Fibroblast of the aortic adventitia (primary cell): ENCODE measurements at places on chromosomes 6 and 20.
A peak's percentile ranks its signal among the peaks of the same experiment; 100 is the strongest.

GRCh38 chr20:23162887-23163286 is 76.8 kb upstream of the CD93 start:
- no peak for DNase-seq

DNA sequence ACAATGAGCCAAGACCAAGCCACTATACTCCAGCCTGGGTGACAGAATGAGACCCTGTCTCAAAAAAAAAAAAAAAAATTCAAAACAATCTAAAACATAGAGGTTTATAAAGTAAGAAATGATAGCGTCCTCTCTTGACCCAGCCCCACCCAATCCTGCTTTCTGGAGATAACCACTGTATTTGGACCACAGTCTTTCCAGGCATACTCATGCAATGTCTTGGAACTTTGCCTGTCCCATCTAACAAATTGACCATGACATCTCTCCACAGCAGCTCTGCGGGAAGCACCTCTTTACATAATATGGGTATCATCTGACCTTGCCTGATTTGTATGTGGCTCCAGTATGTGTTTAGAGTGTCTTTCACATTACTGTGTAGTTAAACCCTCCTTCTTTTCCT is 9.1 kb upstream of the SHLD1 start:
- DNase-seq, result peak; percentile 75

DNA sequence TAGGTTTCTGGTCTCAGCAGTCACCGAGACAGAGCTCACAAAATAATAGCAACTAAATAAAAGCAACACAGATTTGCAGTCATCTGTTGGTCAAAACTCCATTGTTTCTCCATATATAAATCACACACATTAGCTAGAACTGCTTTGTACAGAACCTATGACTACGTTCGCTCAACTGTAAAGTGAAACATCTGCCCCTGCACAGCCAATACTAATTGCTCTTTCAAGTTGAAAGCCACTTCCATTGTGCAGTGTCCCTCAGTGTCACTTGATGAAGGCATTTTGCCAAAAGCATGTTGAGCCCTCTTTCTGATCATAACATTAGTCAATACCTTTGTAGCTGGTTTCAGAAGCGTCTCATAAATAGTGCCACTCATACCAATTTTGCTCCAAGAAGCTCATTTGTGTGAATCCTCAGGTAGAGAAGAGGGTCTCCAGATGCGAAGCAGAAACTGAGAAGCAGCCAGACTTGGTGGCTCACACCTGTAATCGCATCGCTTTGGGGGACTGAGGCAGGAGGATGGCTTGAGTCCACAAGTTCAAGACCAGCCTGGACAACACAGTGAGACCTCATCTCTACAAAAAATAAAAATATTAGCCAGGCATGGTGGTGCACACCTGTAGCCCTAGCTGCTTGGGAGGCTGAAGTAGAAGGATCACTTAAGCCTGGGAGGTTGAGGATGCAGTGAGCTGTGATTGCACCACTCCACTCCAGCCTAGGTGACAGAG is 68.9 kb downstream of the PERP start:
- no peak for DNase-seq

DNA sequence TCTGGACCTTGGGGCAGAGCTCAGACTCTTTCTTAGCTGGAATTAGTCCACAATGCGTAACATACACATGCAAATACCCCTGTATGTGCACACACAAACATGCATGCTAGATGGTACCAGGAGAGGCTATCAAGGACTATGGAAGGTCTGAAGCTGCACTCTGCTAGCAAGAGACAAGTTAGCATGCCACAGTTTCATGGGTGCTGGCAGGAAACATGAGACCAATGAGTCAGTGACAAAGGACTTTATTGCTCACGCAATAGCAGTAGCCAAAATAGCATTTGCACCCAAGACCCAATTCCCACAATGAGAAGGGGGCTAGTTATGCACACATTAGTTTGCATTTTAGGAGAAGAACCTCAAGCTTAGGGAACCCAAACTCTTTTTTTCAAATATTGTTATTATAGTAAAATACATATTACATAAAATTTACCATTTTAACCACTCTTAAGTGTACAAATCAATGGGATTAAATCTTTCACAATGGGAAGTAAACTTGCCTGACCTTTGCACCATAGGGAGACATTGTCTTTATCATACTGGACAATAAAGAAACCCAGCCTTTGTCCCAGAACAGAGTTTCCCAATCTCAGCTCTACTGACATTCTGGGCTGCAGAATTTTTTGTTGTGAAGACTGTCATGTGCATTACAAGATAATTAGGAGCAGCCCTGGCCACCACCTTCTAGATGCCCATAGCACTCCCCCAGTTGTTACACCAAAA is 69.1 kb downstream of the NRSN1 start:
- no peak for DNase-seq

DNA sequence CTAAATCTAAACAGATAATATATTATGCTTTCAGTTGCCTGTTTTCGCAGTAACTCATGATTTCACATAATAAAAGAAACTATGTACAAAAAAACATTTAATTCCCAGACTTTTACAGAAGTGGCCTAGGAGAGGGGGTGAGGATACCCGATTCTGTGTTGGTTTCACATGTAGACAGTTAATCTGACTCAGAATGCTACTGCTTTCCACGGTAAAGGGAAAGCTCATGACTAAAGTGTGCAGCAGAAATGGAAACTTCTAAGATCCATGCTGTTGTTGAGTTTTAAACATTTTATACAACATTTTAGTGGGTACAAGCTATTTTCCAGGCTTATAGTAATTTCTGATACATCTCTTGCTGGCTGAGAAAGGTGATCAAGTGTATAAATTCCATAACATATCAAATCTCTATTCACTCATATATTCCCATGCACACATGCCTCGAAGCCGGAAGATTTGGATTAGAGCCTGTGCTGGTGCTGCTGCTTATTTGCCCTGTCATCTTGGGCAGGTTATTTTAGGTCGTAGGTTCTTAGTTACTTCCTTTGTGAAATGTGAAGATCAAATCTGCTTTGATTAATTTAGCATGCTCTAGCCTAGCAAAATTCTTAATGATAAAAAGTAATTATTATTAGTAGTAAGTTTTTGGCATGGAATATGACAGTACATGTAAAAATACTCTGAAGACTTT is 896.7 kb upstream of the MAP3K7 start:
- DNase-seq, result no peak

- no peak for DNase-seq
Measured at GRCh38 chr6:170186941-170187668, 103.8 kb downstream of the DLL1 start.

- DNase-seq, result no peak
Measured at GRCh38 chr20:51423290-51423667, 119.2 kb downstream of the NFATC2 start.

- no peak for DNase-seq
Measured at GRCh38 chr20:31260326-31260932, 3.0 kb downstream of the DEFB115 start.

- no peak for DNase-seq
Measured at GRCh38 chr20:32681175-32682084, 7.7 kb upstream of the C20orf203 start.

- no peak for DNase-seq
Measured at GRCh38 chr6:151002491-151002935, 137.0 kb downstream of the MTHFD1L start.

DNA sequence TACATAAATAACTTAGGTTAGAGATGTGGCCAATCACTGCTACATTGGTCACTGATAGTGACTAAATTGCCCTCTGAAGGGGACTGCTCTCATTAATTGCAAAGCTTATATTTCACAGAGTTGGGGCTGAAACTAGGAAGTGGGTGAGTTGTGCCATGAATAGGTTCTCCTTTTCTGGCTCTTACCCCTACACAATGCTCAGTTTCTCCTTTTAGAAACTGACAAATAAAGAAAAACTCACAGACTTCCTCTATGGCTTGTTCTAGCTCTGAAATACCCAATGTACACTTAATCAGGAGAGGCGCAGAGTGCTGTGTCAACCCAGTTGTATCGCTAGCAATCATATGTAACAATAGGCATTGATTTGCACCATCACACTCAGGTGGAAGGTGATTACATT is 41.2 kb upstream of the PROKR2 start:
- no peak for DNase-seq

GRCh38 chr20:61436667-61437279 is 184.7 kb downstream of the CDH4 start:
- DNase-seq, result peak; percentile 72

DNA sequence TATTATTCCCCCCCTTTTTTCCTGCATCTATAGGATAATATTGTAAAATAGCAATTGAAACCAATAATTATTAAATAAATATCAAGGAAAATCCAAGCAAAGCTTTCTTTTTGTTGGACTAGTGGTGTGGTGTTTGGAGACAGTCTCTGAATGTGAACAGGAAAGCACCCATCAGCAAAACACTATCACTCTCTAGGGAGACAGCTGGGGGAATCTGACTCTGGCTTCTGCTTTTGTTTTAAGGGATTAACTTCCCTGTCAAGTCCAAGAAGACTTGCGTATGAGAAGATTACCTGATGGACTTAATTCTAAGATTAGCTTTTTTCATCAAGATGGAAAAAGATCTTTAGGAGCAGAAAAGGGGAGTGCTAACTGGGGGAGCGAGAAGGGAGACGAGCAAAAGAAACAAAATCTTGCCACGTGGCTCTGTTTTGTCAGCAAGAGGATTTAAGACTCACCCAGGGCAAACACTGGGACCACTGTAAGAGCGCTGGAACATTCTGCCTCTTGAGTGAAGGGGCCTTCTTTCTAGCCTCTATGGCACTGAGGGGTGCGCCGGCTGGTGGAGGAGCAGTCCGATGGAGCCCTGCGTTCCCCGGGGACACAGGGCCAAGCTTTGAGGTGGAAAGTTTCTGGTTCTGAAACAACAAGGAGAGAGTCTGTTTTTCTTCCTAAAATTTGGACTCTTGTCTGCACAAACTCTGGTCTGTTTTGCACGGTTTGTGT is 570 bp downstream of the TULP4 start:
- no peak for DNase-seq

DNA sequence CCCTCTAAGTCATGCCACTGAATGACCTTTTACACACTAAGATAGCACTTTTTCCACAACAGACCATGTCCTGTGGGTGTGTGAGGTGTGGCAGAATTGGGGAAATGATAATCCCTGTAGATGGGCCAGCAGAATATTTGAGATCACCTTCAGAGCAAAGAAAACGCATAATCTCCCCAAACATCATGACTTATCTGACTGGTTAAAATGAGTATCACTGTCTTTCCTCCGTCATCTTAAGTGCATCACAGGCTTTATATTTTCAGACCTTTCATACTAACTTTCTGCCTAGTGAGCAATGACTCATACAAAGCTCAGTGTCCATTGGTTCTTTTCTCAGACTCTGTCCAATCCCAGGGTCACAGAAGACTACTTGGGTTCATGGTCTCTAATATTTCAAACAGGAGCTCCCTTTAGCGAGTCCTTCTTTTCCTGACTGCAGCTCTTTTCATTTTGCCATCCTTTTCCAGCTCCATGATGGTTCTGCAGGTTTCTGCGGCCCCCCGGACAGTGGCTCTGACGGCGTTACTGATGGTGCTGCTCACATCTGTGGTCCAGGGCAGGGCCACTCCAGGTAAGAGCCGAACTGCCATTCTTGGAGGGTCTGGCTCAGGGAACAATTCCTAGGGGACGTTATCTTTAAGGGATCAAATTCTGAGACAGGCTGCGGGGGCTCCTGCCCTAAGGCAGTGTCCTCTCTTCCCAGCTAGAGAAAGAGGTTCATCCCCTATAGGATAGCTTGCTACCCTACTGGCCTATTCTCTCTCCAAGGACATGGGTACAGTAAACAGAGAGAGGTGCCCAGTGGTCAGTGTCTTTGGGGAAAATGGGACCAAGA is at the start of gene HLA-DPB1:
HLA-DPB1 (plus strand) TSS at position 423 of the 838 bp plus-strand sequence; CDS start at position 475, 52 bp downstream.
- DNase-seq, result peak; percentile 54

DNA sequence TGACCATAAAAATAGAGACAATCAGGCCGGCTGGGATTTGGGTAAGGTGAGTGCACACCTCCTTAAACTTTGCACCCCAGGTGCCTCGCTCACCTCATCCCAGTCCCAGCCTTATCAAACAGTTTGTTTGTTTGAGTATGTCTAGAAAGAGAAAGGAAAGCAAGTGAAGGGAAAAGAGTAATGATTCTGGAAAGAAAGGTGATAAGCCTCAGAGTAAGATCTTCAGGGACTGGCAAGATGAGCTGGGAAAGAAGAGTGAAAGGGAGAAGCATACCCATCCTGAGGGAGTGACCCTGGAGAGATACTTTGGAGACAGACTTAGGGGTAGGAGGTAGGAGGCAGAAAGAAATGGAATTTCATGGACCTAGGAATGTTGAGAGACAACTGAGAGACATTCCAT is 1.7 kb downstream of the TAP2 start:
- no peak for DNase-seq

- peak; percentile 42 for DNase-seq
Measured at GRCh38 chr20:57390604-57391438, at the start of gene RBM38. TSS of gene RBM38 (plus strand) at chr20:57391396. CDS start at chr20:57391582, 186 bp downstream.

DNA sequence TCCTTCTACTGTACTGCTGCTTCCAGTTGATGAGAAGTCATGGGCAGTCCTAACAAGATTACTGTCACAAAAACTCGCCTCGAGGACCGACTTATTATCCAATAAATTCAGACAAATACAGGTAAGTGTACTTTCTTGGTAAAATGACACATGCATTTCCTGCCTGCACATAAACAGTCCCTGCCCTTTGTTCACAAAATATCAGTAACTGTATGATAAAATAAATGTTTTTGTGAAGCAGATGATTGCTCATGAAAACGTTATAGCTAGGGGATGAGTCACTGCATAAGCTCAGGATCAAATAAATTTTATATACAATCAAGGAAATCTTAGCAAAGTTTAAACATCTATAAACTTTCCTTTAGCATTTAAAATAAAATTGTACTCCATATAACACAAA is 164.5 kb upstream of the RIPOR2 start:
- DNase-seq, result no peak

- DNase-seq, result no peak
Measured at GRCh38 chr6:38499529-38500096, 140.1 kb downstream of the BTBD9 start.

DNA sequence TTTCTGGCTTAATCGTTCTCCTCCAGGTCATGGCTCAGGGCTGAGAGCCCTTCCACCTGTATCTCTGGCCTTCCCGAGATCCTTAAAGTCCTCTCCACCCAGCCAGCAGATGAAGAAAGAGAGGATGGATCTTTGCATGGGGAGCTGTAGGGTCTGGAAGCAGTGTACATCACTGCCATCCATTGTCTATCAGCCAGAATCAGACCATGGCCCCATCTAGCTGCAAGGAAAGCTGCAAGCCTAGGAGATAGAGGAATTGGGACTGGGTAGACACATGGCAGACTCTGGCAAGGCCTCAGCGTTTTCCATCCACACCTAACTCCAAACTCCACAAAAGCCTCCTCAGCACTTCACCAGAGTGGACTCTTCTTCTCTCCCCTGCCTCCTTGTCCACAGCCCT is 113.8 kb upstream of the MAFB start:
- no peak for DNase-seq

DNA sequence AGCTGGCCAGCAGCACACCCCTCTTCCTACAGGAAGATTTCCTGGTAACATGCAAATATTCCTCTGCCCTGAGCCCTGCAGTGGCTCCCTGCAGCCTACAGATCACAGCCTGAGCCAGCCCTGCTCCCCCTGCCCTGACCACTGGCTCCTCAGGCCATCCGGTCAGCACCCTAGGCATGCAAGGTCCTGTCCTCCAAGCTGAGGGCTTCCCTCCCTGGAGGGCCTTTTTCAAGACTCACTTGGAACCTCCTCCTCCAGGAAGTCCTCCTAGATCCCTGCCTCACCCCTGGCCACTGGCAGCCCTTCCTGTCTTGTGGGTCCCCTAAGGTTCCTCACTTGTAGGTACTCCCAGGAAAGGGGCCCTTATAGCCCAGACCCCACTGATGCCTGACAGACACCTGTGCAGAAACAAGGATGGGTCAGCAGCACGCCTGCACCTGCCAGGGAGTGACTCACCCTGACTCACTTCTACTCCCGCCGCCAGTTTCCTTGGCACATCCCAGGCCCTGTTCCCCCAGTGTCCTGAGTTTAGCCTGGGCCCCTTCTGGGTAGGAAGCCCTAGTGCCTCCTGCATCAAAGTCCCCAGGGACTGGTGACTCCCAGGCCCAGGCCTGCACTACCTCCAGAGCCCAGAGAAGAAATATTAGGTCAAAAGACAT is 3.2 kb downstream of the SLC4A11 start:
- DNase-seq, result peak; percentile 26
